Esophagus squamous epithelium (tissue), 5 donors: ENCODE measurements at places on chromosomes 4 and X. TPM values are rescaled to one million over a fixed set of nuclear protein-coding genes. Genes with fewer than 3 reads are reported as not detected.

GRCh38 chr4:67713529-67714247 is 12.7 kb upstream of the UBA6 start:
- DNase-seq, result no peak
- H3K36me3 ChIP-seq, result no peaks in the 10 kb centered on the region
- H3K4me3 ChIP-seq, result no peak overlapping the region
- no peaks in the 10 kb centered on the region for H3K27me3 ChIP-seq
- H3K4me1 ChIP-seq, result peaks cover 32% of the 10 kb centered on the region
- H3K27ac ChIP-seq, result peak overlapping the region; percentile 38

DNA sequence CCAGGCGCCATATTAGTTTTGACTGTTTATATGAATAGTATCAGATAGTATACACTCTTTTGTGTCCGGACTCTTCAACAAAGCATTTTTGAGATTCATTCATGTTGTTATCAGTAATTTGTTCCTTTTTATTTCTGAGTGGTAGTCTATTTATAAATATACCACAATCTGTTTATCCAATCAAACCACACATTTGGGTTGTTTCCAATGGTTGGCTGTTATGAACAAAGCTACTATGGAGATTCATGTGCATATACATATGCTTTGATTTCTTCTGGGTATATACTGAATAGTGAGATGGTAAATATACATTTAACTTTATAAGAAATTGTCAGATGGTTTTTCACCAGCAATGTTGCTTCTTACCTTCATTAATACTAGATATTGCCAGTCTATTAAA is 36.8 kb upstream of the TAPT1 start:
- no peak overlapping the region for H3K27ac ChIP-seq
- DNase-seq, result no peak
- H3K4me3 ChIP-seq, result no peak overlapping the region

Gene C4orf54
- total RNA-seq, result not detected

DNA sequence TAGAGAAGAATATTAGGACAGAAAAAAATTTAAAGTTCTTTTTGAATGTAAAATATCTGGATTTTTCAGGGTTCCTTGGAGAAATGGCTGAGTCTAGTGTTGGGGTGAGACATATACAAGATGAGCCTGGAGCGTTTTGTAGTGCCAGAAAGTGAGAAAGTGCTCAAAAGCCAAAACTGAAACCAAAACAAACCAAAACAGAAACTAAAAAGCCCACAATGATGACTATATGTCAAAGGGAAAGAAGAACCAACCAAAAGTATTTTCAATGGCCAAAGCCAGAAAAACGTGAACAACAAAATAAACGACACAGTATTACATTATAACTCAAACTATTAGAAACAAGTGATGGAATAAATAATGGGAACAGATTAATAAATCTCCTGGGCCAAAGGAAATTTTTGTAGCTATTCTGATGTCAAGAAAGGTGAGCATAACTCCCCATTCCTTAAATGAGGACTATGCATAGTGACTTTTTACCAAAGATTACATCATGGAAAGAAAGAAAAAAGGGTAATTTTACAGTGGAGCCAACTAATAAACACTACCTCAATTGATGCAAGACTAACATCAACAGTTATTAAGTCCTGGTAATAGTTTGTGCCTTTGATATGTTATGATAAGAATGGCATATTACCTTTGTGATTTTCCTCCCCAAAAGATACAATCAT is 1137.6 kb downstream of the C4orf33 start:
- H3K27ac ChIP-seq, result no peak overlapping the region
- no peak overlapping the region for H3K4me3 ChIP-seq
- no peaks in the 10 kb centered on the region for H3K4me1 ChIP-seq
- DNase-seq, result no peak

DNA sequence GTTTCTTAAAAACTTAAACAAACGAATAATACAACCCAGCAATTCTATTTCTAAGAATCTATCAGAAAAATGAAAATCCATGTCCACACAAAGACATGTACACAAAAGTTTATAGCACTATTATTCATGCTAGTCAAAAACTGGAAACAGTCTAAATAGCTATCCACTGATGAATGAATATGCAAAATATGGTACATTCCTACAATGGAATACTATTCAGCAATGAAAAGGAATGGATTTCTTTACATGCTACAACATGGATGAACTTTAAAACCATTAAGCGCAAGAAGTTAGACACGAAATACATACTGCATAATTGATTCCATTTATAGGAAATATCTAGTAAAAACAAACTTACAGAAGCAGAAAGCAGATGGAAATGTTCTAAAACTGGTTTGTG is 43.3 kb downstream of the HELT start:
- no peaks in the 10 kb centered on the region for H3K4me1 ChIP-seq
- H3K27ac ChIP-seq, result no peak overlapping the region
- no peak for DNase-seq
- H3K36me3 ChIP-seq, result no peaks in the 10 kb centered on the region
- peaks cover 8% of the 10 kb centered on the region for H3K27me3 ChIP-seq

Gene RBPJ
- total RNA-seq, result 32.9 TPM

DNA sequence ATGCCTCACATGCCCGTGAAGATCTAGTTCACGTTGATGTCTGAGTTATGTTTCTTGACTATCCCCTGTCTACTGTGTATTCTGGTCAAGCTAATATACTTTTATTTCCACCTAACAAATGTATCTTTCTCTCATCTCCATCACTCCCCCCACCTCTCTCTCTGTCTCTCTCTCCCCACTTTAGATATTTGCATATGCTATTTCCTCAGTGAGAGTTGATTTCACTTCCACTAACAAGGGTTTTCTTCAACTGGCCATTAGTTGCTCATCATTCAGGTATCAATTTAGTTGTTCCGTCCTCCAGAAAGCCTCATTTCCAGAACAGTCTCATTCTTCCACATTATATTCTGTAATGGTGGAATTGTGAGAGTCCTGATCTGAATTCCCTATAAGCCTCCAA is 1777.8 kb upstream of the TENM3 start:
- no peak overlapping the region for H3K27ac ChIP-seq
- no peak for DNase-seq
- H3K4me3 ChIP-seq, result no peak overlapping the region
- H3K4me1 ChIP-seq, result no peaks in the 10 kb centered on the region

Gene PKD2
- 9.4 TPM for total RNA-seq

DNA sequence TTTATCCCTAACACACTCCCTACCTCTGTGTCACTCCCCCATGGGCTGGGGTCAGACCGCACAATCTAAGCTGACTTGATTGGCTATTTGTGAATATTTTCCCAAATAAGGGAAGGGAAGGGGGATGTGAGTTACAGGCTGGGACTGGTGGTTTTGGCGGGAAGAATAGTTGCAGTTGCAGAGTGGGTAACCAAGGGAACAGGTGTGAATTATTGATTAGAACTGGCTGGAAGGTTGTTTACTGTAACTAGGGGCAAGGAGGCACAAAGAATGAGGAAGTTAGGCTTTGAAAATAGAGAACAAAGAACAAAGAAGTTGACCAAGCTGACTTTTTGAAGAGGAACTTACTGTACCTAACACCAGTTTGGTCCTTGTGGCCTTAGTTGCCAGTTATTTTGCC is 88.0 kb upstream of the XAGE2 start:
- H3K27me3 ChIP-seq, result no peaks in the 10 kb centered on the region
- no peak overlapping the region for H3K4me3 ChIP-seq
- no peak overlapping the region for H3K27ac ChIP-seq
- H3K36me3 ChIP-seq, result no peaks in the 10 kb centered on the region
- DNase-seq, result no peak
- no peaks in the 10 kb centered on the region for H3K4me1 ChIP-seq

GRCh38 chr4:57462843-57463242 is 352.7 kb upstream of the IGFBP7 start:
- peaks cover 6% of the 10 kb centered on the region for H3K4me1 ChIP-seq
- no peaks in the 10 kb centered on the region for H3K36me3 ChIP-seq
- no peak overlapping the region for H3K4me3 ChIP-seq
- H3K27me3 ChIP-seq, result no peaks in the 10 kb centered on the region
- no peak for DNase-seq

- no peak overlapping the region for H3K4me3 ChIP-seq
- H3K27ac ChIP-seq, result no peak overlapping the region
- no peaks in the 10 kb centered on the region for H3K36me3 ChIP-seq
These were observed 132.8 kb upstream of the GPR101 start for GRCh38 chrX:137166591-137166990.

GRCh38 chr4:36292556-36293188 is 11.3 kb downstream of the DTHD1 start:
- no peaks in the 10 kb centered on the region for H3K4me1 ChIP-seq
- H3K4me3 ChIP-seq, result no peak overlapping the region
- DNase-seq, result no peak
- H3K27ac ChIP-seq, result peak overlapping the region; percentile 71
- H3K27me3 ChIP-seq, result no peaks in the 10 kb centered on the region

DNA sequence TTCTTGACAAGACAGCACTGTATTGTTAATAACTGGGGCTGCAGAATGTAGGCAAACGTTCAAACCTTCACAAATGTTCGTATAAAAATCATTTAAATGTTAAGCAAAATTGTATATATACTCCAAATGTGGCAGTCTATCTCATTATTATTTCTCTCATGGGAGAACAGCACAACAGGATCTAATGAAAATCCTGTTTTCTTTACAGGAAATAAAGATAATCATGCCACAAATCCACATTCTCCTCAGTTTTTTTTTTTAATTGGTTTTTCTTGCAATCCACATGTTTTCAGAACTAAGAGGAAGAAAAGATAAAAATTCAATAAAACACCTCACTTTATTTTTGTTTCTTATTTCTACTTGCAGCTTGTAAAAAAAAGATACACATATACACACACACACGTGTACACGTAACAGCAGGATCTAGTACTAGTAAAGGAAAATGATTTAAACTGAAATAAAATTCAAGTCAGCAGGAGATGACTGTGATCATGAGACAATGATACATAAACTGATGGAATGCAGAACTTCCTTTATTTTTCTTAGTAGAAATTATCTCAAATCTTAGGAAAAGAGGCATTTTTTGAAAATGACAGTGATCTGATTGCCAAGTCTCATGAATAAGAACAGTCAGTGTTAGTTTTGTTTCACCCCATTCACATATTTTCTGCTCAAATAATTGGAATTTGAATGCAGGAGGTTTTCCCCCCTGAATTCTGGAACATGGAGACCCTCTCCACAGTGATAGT is 11.3 kb downstream of the APBB2 start:
- peak overlapping the region; percentile 26 for H3K27ac ChIP-seq
- H3K4me3 ChIP-seq, result no peak overlapping the region
- H3K27me3 ChIP-seq, result no peaks in the 10 kb centered on the region
- peaks cover 49% of the 10 kb centered on the region for H3K4me1 ChIP-seq
- H3K36me3 ChIP-seq, result no peaks in the 10 kb centered on the region

DNA sequence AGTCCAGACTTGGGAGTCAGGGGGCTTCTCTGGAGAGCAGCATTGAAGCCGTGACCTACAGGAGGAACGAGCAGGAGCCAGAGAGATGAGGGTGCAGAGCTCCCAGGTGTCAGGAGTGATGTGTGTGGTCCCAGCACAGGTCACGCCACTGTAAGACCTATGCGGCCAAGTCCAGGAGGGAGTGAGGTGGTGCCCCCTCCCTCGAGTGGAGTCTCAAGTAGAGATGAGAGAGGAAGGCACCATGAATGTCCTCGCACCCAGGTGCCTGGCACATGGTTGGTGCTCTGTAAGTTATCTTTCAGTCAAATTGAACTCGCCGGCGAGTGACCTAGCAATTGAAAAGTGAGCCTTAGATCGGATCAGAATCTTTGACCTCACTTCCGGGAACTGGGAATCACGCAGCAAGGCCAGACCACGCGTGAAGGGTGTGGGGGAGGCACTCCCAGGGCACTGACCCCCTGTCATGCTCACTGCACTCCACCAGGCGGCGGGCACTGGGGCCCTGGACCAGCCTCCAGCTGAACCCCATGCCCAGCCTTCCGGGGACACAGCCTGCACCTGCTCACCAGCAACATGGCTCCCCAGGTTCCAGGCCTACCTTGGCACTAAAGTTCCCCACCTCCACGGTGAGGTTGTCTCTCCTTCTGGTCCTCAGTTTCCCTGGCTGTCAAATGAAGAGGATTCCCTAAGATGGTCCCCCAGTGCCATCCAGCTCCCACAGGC is 127.4 kb downstream of the HMX1 start:
- H3K27me3 ChIP-seq, result peaks cover 66% of the 10 kb centered on the region
- no peak for DNase-seq
- no peaks in the 10 kb centered on the region for H3K36me3 ChIP-seq
- no peak overlapping the region for H3K4me3 ChIP-seq

Gene CTAG2
- not detected for total RNA-seq

DNA sequence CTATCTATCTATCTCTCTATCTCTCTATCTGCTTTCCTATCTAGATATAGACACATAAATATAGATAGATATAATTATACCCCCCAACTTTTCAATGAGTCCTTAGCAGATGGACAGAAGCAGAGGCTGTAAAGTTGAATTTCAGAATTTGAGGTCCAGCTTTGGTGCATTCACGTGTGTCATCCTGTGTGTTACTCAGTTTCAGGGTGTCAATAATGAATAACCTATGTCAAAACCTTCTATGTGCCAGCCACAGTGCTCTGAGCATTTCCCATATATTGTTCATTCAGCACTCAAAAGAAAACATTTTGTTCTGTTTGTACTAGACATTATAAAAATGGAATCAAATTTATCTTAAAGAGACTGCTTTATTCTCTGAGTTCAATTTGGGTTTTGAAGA is 310.0 kb downstream of the ARHGAP24 start:
- no peak for DNase-seq
- no peaks in the 10 kb centered on the region for H3K27me3 ChIP-seq
- H3K4me1 ChIP-seq, result peaks cover 24% of the 10 kb centered on the region
- H3K4me3 ChIP-seq, result no peak overlapping the region

DNA sequence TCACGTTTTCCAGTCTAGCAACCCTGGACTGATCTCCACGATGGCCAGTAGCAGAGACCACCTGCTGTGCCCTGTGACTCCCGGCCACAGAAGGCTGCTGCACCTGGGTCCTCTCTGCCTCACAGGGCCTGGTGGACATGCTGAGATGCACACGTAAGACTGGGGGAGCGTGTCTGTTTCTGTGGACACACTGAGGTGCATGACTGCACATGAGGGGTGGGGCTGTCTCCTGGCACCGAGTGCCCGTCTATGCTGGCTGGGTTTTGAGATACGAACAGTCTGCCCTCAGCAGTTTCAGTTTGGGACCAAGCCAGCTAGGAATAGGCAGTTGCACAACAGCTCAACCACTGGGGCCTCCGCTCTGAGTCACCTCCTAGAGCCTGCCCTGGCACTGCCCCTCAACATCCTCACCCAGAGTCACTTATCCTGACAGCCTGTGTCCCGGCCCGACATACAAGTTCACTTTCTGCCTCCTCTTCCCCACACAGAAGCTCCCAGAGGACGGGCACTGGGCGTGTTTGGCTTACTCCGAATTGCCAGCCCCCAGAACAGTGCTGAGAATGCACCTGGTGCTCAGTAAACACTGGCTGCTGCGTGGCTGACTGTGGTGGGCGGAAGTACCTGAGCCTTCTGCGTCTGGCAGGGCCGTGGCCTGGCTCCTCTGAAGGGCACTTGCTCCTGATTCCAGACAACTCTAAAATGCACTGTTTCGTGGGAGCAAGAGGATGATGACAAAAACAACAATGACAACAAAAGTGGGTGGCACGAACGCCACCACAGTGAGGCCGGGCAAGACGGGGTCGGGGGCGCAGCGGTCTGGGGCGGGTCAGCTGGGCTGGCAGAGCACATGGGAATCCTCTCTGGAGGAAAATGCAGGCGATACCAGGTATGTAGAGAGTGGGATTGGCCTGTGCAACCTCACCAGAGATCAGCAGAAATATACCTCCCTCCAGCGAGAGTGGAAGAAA is 30.9 kb downstream of the RNF212 start:
- no peaks in the 10 kb centered on the region for H3K36me3 ChIP-seq
- H3K4me3 ChIP-seq, result no peak overlapping the region
- peak overlapping the region; percentile 60 for H3K27ac ChIP-seq
- DNase-seq, result no peak
